GM03348 (cell line): ENCODE measurements at places on chromosomes 16 and 17.
A peak's percentile ranks its signal among the peaks of the same experiment; 100 is the strongest.

GRCh38 chr17:59859444-59860025 lies 33.2 kb downstream of the TUBD1 start:
- peak; percentile 49 for DNase-seq

DNA sequence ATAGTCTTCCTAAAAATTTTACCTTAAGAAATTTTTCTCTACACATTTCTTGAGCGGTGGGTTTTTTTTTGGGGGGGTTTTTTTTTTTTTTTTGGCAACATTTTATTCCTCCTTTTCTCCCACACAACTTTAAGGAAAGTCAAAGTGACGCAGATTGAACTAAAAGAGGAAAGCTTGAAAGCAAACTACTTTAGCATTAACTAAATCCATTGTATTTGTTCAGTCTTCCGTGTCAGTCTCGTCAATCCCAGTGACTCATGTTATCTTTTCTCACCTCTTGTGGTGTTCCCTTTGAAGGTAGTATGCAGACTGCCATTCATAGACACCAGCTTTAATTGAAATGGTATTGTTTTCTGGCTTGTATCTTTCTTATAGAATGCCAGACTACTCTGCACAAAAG lies 39.3 kb downstream of the TADA2A start:
- DNase-seq = no peak

- peak; percentile 50 for DNase-seq
Observed at GRCh38 chr17:41734139-41734948, at the start of gene HAP1. TSS of gene HAP1 (minus strand) at chr17:41734643. CDS start at chr17:41734634, 9 bp downstream.

DNA sequence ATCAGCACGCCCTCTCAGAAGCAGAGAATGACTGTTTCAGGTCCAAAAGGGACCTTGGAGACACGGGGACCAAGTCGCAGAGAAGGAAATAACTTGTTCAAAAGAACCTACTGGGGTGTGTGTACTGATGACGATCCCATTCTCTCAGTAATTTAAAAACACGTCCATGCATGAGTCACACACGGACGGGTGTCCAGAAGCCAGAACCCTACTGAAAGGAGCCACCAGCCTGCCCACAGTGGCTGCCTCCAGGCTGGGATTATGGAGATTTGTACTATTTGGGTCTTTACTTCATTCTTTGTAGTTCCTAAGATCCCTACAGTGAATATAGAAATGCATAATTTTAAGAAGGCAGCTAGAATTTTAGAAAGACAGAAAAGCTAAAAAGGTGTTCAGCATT lies 27.8 kb downstream of the TMEM204 start:
- no peak for DNase-seq

- no peak for DNase-seq
Observed at GRCh38 chr17:66985338-66986237, 21.1 kb downstream of the CACNG4 start.

DNA sequence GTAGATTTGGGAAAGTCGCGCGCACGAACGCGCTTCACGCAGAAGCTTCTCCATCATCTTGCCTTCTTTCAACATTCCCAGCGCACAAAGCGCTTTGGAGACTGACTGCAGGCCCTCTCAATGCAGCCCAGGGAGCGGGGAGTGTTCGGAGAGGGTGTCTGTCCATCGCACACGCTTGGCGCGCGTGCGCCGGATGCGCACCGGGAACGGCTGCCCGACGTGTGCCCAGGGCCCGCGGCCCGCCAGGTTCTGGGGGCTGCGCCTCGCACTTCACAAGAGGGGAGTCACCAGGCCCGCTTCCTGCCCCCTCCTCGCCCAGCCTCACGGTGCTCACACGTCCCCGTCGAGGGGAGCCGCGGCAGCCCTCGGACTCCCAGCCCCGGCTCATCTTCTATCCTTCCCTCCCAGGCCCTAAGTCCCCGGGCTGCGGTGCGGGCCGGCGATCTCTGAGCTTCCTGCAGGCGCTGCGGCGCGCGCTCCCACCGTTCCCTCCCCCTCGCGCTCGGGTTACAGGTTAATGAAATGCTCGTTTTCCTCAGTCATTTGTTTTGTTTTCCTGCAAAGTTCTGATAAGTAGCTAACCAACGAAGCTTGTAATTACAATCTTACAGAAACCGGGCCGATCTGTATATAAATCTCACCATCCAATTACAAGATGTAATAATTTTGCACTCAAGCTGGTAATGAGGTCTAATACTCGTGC lies 2.8 kb upstream of the IRX3 start:
- no peak for DNase-seq

- no peak for DNase-seq
Observed at GRCh38 chr16:75526032-75526790, 9.7 kb downstream of the CHST5 start.

GRCh38 chr16:58814348-58814801 lies 80.3 kb upstream of the GOT2 start:
- peak; percentile 86 for DNase-seq

GRCh38 chr17:59498530-59499307 lies 66.7 kb upstream of the DHX40 start:
- no peak for DNase-seq

- DNase-seq = no peak
Observed at GRCh38 chr17:81043319-81043724, 8.4 kb downstream of the BAIAP2 start.

- DNase-seq = no peak
Observed at GRCh38 chr16:890217-890616, 80.6 kb downstream of the LMF1 start.

GRCh38 chr17:31051506-31051905 lies 43.3 kb upstream of the NF1 start:
- DNase-seq = no peak

DNA sequence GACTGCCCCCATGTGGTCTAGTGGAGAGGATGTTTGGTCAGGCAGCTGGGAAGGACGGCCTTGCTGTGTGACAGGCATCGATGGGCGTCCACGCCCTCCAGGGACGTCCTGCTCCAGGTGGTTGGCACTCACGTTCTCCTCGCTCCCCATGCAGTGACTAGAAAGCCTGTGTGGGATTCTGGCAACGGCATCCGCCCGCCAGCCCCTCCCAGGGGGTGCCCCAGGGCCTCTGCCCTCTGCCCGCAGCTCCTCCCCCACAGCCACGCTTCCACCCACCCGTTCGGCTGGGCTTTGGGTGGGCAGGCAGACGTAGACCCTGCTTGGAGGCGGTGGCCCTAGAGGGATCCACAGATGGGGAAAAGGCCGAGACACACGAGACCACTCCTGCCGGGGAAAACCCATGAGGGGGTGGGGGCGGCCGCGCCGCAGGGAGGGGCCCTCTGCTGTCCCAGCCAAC lies 4.7 kb upstream of the IL17C start:
- peak; percentile 36 for DNase-seq

- no peak for DNase-seq
Observed at GRCh38 chr17:78892520-78892919, 10.5 kb downstream of the CEP295NL start.

GRCh38 chr16:66576296-66576695 lies 3.0 kb upstream of the CMTM2 start:
- no peak for DNase-seq

DNA sequence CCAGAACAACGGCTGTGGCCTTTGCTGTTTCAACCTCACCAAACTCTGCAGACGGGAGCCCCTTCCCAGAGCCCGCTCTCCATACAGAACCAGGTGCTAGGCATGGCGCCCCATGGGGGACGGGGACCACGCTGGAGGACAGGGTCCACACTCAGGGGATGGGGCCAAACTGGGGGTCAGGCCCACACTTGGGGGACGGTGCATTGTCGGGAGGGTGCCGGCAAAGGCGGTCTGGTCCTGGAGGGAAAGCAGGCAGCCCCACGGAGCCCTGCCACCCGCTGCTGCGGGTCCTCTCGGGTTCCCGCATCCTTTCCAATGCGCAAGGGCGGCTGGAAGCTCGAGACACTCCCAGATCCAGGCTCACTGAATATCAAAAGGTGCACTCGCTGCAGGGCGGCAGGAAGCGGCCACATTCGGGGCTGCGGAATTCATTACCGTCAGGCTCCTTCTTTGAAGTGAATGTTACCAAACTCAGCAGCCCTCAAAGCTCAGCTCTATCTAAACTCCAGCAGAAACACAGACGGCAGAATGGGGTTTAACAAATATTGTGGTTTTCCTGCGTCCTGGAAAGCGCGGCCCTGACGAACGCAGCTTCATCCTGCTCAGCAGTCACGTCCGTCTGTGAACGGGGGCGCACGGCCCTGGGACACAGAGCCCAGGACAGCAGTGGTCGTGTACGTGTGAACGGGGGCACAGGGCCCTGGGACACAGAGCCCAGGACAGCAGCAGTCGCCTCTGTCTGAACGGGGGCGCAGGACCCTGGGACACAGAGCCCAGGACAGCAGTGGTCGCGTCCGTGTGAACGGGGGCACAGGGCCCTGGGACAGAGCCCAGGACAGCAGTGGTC lies 41.3 kb downstream of the LMF1 start:
- no peak for DNase-seq

DNA sequence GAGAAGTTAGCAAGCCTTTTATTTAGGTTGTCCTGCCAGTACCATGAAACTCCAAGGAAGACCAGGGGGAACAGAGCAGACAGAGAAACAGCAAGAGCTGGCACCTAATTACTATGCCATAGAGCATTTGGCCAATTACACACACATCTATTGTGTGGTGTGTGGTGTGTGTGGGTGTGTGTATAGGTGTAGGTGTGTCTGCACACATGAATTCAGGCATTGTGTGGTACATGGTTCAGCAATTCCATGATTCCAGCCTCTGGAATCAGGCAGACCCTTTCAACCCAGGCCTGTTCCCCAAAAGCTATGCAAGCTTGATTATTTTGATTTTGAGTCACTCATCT lies 25.7 kb downstream of the IQCK start:
- no peak for DNase-seq

DNA sequence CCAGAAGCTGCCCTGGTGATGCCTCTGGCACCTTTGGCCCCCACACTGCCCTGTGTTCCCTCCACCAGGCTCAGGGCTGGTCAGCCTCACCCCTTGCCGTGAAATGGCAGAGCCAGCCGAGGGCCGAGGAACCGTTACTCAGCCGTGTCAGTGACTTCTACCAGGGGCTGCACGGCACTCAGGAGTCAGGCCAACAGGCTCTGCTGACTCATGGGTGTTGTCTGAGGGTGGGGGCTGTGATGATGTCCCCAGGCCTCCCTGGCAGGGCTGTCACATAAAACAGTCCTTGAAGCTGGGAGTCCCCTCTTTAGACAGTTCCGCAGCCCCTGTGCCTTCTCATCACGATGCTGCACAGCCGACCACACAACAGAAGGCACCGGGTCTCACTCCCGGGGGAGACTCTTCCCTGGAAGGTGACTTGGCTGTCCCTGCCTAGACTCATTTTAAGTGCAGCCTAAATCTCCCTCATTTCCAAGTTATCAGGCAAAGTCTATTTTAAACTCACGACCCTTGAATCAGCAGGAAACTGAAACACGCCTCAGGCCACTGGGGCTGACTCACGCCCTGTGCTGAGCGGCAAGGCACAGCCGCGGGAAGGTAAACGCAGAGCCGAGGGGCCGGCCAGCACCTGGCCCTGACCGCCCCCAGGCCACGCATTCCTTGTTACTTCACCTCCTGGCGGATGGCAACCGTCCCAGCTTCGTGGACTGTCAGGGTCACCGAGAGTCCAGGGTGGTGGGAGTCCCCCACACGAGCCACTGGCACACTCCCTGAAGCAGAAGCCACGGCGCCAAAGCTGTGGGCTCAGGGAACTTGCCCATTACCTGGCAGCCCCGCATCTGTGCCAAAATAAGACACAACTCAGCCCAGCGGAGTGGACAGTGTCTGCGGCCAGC lies 102.6 kb downstream of the ZNF778 start:
- DNase-seq = peak; percentile 85

DNA sequence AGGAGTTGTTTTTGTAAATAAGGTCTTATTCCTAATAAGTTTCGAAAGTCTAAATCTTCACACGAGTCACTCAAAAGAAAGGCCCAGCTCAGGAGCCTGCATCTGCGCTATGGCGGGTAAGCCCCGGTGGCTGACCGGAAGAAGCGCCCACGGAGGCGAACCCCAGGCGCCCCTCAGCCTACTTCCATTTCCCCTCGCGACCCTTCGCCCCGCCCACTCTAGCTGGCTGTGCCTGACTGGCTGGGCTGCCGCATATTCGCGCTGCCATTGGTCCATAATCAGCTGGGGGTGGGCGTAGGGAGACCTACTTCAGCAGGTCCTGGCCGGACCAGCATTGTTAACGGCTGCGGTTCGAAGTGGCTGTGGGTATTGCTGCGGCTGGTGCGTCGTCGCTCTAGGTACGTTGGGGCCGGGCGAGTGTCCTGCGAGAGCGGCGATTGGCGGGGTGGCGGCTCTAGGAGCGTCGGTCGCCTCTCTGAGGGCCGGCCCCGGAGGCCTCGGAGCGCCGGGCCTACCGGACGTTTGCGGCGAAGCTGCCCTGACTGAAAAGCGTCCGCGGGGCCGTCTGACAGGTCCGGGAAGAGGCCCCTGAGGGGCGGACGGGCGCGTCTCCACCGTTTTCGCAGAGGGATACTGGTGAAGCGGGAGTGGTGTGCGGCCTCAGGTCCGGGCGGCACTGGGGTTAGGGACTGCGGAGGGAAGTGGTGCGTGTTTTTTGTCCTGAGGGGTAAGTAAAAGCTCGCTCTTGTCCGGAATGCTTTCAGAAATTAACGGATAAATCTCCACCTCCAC lies at the start of gene ATF7IP2:
Gene ATF7IP2 (plus strand): TSS at position 337 of the 792 bp plus-strand sequence. CDS start 44,560 bp downstream, outside the sequence.
- DNase-seq = peak; percentile 85

DNA sequence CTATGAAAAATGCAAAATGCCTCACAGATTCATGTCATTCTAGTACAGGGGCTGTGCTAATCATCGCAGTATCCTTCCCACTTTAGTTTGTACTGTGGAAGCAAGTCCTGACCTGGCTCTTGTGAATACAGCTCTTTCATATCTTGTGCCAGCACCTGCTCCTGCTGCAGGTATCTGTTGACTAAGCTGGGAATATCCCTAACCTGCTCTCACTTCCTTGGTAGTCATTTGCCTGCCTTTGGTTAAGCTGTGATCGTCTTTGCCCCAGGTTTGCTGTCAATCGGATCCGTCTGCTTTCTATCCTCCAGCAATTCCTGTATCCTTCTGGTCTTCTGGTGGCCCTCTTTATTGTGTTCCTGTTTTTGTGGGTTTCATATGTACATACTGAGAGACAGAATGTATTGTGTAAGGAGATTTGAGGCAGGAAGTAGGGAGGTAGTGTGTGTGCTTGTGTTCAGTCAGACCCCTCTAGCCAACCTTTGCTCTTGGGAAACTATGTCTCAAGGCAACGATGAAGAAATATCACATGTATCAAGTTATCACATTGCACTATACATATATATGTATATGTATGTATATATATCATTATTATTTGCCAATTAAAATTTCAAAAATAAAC lies 7.7 kb upstream of the GINS3 start:
- no peak for DNase-seq

DNA sequence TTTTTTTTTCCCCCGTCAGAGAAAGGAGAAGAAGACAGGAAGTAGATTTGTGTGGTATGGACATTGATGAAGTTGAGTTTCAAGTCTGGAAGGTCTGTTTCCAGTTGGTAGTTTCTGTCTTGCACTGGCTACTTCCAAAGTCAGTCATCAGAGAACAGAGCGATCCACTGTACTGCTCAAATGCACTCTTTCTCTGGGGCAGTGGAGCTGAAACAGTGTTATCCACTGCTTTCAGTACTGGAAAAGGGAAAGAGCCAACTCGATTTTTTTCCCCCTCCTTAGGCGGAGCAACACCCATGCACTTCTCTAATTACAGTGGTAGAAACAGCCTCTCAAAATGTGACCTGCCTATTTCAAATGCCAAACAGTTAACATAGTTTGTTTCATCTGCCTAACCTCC lies 7.4 kb downstream of the PRKCA start:
- DNase-seq = no peak

- DNase-seq = no peak
Observed at GRCh38 chr16:73054498-73054812, 6.5 kb upstream of the ZFHX3 start.

- no peak for DNase-seq
Observed at GRCh38 chr16:77677129-77677528, 45.2 kb upstream of the NUDT7 start.

GRCh38 chr16:70737377-70738082 lies 51.7 kb upstream of the MTSS2 start:
- DNase-seq = peak; percentile 93
